ENCODE measurements at places on chromosomes 16 and 17.

DNA sequence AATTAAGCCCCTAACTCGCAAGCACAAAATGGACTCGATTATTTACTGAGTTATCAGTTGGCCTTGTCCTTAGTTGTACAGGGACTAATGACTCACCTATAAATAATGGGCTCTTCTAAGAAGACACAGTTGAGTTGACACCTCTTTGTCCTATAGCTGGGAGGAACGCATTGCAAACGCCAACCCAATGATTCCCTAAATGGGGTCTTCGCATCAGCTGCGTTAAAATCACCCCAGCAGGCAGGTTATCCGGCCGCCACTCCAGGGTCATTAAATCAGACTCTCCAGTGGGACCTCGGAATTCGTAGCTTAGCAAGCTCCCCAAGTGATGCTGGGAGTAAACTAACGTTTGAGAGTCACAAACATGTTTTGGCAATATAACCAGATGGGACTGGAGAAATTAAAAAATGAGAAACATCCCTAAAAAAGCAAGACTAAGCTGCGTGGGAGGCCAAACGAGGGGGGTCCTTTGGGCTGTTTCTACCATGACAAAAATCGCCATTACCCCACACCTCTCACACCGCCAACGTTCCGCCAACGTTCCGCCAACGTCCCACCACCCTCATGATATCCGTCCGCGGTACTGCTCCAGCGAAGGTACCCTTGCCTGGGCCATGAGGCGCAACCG, 932 bp upstream of the NFE2L1 start:
- no peak for DNase-seq

- DNase-seq = no peak
Measured at GRCh38 chr17:35368081-35368830, 5.2 kb downstream of the SLFN11 start.

- no peak for DNase-seq
Measured at GRCh38 chr17:65079489-65079900, 23.0 kb upstream of the GNA13 start.

DNA sequence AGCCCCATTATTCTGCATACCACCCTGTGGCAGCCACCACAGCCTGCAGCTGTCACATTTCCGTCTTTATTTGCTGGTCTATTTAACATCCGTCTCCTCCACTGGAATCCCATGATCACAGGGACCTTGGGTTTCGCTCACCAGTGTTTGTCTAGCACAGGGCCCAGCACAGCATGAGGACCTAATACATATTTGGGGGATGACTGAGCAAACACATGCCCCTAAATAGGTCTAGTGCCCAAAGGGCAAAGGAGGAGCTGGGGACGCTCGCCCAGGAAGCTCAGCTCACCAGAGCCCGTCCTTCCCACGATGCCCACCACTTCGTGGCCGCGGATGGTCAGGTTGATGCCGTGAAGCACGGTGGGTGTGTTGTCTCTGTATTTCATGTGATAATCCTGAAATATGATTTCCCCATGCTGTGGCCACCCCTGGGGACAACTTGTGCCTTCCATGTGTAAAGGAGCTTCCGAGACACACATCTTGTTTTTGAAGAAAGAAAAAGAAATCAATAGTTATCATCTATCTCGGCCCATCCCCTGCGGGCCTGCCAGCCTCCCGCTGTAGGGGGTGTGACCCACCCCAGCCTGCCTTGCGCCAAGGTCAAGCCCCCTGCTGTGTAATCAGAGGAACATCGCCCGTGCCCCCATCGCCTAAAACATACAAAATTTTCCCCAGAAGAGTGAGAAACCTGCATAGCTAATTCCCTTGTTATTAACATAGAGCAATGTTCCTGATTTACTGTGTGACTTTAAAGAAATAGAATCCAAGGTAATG, 21.0 kb upstream of the ABCC12 start:
- no peak for DNase-seq

DNA sequence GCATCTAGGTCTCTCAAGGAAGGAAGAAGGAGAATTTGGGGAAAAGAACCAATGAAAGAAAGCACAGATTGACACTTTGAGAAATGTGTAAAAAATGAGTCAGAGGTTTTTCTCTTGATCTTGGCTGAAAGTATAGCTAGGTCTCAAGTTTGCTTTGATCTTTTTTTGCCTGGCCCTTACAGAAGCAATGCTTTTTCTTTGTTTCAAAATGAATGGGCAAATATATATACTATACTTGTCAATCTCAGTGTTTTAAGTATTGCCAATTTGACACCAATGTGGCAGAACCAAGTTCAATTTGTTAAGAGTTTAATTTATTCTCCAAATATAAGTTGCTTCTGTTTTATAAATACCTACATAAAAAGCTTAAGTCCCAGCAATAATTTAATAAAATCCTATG, 119.6 kb downstream of the PPM1E start:
- no peak for DNase-seq

DNA sequence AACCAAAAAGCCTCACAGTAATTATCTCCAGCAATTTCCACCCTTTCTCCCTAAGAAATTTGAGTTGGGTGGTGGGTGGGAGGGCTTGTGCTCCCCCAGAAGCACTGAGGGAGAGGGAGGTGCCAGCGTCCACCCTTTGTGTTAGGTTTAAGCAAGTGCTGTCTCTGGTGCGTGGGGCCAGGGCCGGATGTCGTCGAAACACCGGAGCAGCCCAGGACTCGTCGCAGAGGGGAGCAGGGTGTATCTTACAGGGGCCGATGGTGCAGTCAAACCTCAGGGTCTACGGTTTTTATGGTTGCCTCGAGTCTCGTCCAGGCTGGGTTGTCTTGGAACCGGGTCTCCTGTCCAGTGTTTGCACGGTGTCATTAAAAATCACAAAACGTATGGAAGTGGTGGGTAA, 35.3 kb downstream of the METRNL start:
- no peak for DNase-seq

DNA sequence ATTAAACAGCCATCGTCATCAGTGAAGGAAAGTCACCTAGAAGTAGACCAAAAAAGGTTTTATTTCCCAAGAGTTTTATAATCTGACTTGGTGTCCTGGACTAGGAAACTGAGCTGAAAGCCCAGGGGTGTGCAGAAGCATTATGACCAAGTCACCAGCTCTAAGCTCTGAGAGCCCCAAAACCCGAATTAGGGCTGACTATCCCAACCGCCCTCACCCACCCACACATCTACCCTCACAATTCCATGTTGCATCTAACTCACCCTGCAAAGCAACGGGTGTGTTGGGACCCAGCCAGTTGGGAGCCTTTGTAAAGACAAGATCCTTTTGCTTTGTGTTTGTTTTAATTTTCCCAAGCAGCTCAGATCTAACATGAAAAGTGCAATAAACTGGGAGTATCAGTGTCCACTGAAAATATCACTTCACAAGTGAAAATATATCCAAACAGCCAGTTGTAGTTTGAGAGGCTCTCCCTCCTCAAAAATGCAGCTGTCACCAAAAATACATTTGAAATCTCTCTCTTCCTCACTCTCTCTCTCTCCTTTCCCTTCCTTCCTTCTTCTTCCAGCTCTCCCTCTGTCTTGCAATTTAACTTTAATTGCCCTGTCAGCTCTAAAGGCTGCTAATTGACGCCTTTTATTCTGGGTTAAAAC, 16.2 kb upstream of the NOG start:
- no peak for DNase-seq

- no peak for DNase-seq
Measured at GRCh38 chr17:57886020-57886419, 36.2 kb upstream of the MRPS23 start.

- no peak for DNase-seq
Measured at GRCh38 chr17:40726919-40727318, 23.4 kb upstream of the KRT24 start.

DNA sequence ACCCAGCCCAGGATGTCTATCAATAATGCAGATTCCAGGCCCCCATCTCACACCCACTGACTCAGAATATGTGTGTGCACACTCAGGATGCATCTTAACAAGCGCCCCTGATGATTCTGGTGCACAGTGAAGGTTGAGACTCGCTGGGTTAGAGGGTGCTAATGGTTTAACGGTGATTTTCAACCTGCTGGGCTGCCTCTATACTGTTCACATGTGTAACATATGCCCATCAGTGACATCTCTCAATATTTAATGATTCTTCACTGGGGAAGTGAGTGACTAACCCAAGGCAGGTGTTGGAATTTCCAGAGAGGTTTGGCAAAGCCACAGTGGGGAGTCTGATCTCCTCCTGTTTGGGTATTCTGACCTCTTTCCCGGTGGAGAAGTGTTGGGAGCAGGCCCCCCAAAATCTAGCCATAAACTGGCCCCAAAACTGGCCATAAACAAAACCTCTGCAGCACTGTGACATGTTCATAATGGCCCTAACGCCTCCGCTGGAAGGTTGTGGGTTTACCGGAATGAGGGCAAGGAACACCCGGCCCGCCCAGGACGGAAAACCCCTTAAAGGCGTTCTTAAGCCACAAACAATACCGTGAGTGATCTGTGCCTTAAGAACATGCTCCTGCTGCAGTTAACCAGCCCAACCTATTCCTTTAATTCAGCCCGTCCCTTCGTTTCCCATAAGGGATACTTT, 4.1 kb upstream of the DOC2B start:
- DNase-seq = no peak
